Hepatocyte (in vitro differentiated cells): ENCODE measurements at places on chromosomes 4 and X. TPM values are rescaled to one million over a fixed set of nuclear protein-coding genes. Genes with fewer than 3 reads are reported as not detected.

DNA sequence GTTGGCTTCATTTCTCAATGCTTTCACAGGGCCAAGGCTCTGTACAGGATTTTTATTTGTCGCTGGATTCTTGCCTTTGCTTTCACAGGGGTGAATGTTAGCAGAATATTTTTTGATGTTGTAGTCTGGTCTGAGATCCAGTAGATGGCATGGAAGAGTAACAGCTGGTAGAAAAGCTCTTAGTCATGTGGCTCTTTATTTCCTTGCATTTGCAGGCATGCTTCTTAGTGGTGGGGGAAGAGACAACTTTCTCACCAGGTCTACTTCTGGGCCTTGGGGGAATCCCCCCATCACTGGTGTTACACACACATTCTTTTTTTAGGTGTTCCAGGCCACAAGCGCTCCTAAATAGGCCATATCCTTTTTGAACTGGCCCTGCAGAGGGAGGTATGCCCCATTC, 58.2 kb upstream of the DKK2 start:
- no peaks in the 10 kb centered on the region for H3K36me3 ChIP-seq
- H3K4me1 ChIP-seq, result no peaks in the 10 kb centered on the region
- no peak overlapping the region for H3K27ac ChIP-seq

DNA sequence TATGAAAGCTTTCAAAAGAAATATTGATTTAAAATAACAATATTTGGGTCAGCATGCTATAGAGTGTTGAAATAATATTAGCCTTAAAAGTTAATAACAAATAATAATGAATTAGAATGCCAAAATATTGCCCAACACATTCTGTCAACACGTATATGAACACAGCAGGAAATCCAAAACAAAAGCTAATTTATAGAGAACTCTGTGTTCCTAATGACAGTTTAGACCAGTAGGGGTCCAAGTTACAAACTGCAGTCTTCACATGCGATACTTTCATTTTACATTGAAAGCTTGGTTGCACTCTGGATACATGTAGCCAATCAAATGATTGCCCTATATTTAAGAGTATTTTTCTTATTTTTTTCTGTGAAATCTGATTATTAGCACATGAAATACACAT, 274.4 kb downstream of the DCTD start:
- H3K27ac ChIP-seq, result no peak overlapping the region
- DNase-seq, result no peak
- no peaks in the 10 kb centered on the region for H3K4me1 ChIP-seq
- no peaks in the 10 kb centered on the region for H3K36me3 ChIP-seq
- no peak overlapping the region for H3K4me3 ChIP-seq
- H3K27me3 ChIP-seq, result no peaks in the 10 kb centered on the region

GRCh38 chrX:121802881-121803412, 755.5 kb downstream of the GLUD2 start:
- H3K36me3 ChIP-seq, result no peaks in the 10 kb centered on the region
- no peaks in the 10 kb centered on the region for H3K4me1 ChIP-seq
- H3K27ac ChIP-seq, result no peak overlapping the region
- H3K27me3 ChIP-seq, result no peaks in the 10 kb centered on the region
- H3K4me3 ChIP-seq, result no peak overlapping the region
- DNase-seq, result no peak

- no peaks in the 10 kb centered on the region for H3K4me1 ChIP-seq
- no peak overlapping the region for H3K4me3 ChIP-seq
- no peak overlapping the region for H3K27ac ChIP-seq
- H3K36me3 ChIP-seq, result no peaks in the 10 kb centered on the region
These were observed 520.1 kb upstream of the GALNT7 start for GRCh38 chr4:172648471-172648870.

DNA sequence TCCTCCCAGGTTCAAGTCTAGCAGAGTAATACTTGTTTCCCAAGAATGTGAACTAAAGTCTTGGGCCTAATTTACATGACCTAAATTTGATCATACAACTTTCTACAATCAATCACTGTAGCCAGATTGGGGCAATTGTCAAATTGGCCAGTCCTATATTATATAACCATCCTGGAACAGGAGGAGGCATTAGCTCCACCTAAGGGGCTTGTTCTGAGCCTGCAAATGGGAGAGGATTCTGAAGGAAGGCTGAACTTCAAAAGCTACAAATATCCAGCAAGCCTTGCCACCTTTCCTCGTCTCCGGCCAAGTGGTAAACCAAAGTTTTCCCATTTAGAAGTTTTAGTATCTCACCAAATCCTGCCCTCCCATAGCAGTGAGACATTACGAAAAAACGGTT, 1289.6 kb upstream of the TENM3 start:
- no peak for DNase-seq
- H3K36me3 ChIP-seq, result no peaks in the 10 kb centered on the region
- H3K4me3 ChIP-seq, result no peak overlapping the region
- H3K4me1 ChIP-seq, result no peaks in the 10 kb centered on the region
- H3K27me3 ChIP-seq, result no peaks in the 10 kb centered on the region

GRCh38 chr4:40720916-40721315, 28.8 kb upstream of the NSUN7 start:
- no peaks in the 10 kb centered on the region for H3K36me3 ChIP-seq
- no peak overlapping the region for H3K27ac ChIP-seq
- H3K4me1 ChIP-seq, result peaks cover 3% of the 10 kb centered on the region

DNA sequence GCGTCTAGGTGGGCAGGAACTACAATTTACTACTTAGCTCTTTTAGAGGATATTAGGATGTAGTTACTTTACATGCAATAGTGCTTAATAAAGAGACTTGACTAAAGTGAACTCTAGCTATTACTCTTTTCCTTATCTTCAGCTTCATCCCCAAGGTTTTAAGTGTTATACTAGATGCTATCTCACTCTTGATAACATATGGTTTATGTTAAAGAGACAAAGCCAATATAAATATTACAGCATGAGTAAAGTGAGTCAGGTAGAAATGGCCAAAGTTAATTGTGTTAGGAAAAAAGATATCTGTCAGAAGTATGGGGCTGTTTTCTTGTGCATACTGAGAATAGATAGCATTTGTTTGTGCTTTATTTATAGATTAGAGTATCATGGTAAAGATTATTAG, 80.5 kb downstream of the STAG2 start:
- DNase-seq, result no peak
- H3K4me3 ChIP-seq, result no peak overlapping the region
- H3K27ac ChIP-seq, result no peak overlapping the region
- H3K27me3 ChIP-seq, result no peaks in the 10 kb centered on the region

GRCh38 chr4:48008021-48008596, 8.4 kb downstream of the CNGA1 start:
- DNase-seq, result no peak
- no peak overlapping the region for H3K4me3 ChIP-seq
- H3K27ac ChIP-seq, result no peak overlapping the region
- no peaks in the 10 kb centered on the region for H3K36me3 ChIP-seq

- H3K4me1 ChIP-seq, result no peaks in the 10 kb centered on the region
- no peaks in the 10 kb centered on the region for H3K36me3 ChIP-seq
- H3K4me3 ChIP-seq, result no peak overlapping the region
- no peaks in the 10 kb centered on the region for H3K27me3 ChIP-seq
- H3K27ac ChIP-seq, result no peak overlapping the region
These were observed 31.5 kb downstream of the RTL5 start for GRCh38 chrX:72100051-72100755.

DNA sequence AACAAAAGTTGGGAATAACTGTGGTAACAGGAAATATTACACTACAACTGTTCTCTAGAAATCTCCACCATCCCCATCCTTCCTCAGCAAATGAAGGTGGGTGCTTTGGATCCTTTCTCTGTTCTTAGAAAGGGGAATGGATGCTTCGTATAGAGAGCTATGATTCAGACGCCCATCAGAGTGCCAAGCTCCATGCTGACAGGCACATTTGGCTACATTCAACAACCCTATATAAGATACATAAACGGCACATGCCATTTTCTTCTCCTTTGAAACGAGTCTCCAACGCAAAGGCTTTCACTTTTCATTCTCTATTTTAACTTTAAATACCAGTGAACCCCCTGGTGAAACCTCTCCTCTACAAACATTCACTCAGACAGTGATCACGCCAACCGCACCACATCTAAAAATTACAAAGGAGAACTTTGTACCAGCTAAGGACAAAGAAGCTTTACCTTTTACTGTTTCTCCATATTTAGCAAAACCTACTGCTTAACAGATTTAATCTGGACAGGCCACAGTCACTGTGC, 172.5 kb downstream of the TSPAN5 start:
- no peak for DNase-seq
- no peaks in the 10 kb centered on the region for H3K36me3 ChIP-seq
- H3K4me1 ChIP-seq, result peaks cover 4% of the 10 kb centered on the region
- H3K4me3 ChIP-seq, result no peak overlapping the region
- no peak overlapping the region for H3K27ac ChIP-seq

DNA sequence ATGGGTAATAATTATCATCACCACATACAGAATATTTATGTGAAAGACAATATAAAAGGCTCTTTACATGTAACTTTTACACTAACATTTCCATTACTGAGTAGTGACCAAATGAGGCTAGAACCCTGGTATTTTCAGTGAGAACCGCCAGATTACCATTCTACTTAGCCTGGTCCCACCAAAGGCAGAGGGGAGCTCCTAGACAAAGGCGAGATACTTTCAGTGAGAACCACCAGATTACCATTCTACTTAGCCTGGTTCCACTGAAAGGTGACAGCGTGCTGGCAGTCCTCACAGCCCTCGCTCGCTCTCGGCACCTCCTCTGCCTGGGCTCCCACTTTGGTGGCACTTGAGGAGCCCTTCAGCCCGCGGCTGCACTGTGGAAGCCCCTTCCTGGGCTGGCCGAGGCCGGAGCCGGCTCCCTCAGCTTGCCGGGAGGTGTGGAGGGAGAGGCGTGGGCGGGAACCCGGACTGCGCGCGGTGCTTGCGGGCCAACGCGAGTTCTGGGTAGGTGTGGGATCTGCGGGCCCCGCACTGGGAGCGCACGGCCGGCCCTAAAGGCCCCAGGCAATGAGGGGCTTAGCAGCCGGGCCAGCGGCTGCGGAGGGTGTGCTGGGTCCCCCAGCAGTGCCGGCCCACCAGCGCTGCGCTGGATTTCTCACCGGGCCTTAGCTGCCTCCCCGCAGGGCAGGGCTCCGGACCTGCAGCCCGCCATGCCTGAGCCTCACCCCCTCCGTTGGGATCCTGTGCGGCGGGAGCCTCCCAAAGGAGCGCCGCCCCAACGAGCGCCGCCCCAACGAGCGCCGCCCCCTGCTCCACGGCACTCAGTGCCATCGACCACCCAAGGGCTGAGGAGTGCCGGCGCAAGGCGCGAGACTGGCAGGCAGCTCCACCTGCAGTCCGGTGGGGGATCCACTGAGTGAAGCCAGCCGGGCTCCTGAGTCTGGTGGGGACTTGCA, 1276.1 kb downstream of the PCDH7 start:
- peak overlapping the region; percentile 52 for H3K27ac ChIP-seq
- peak; percentile 56 for DNase-seq
- H3K4me3 ChIP-seq, result peak overlapping the region; percentile 27
- no peaks in the 10 kb centered on the region for H3K36me3 ChIP-seq

DNA sequence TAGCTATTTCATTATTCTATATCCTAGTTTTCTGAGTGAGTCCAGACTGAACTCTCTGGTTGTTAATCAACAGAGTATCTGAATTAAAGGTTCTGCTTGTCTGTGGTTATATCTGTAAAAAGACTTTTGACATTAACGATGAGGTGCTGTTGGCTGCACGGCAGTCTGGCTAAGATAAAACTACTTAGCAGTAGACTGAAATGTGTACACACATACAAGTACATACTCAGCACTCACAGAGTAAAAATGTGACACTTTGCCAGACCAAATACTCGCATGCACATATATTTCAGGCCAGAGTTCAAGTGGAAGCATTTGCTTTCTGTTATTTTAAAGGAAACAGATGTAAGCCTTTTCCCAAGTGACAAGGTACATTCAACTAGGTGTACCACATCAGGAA, 80.5 kb downstream of the PRDM5 start:
- no peak for DNase-seq
- peaks cover 13% of the 10 kb centered on the region for H3K4me1 ChIP-seq
- no peaks in the 10 kb centered on the region for H3K36me3 ChIP-seq
- no peak overlapping the region for H3K4me3 ChIP-seq
- no peaks in the 10 kb centered on the region for H3K27me3 ChIP-seq
- peak overlapping the region; percentile 31 for H3K27ac ChIP-seq

GRCh38 chr4:105369988-105370387, 103.9 kb downstream of the PPA2 start:
- H3K4me3 ChIP-seq, result no peak overlapping the region
- H3K4me1 ChIP-seq, result no peaks in the 10 kb centered on the region
- DNase-seq, result no peak
- H3K36me3 ChIP-seq, result no peaks in the 10 kb centered on the region
- no peak overlapping the region for H3K27ac ChIP-seq

DNA sequence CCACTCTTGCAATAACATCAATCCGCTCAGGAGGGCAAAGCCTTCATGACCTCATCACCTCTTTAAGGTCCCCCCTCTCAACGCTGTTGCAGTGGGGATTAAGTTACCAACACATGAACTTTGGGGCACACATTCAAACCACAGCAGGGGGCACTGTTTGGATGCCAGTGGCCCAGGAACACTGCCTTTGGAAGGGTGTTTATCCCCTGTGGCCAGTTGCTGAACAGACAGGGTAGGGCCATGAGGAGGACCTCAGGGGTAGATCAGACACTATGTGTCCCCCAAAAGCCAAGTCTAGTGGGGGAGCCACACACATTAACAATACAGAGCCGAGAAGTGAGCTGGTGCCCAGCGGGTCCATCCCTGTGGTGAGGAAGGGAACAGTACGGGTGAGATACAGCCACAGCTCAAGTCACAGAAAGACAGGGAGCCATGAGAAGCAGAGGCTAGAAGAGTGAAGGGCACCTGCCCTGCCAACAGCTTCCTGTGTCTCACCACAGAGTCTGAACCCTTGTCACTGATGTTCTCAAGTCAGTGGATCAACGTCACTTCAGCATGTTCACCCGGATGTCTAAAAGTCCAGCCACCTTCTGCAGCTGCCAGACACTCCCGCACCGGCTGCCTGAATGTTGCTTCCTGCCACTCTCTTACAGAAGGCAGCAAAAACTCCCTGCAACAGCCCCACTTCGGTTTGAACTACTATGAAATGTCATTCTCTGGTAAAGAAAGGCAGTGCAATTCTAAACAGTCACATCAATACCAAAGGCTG, 19.9 kb upstream of the MXD4 start:
- DNase-seq, result no peak
- H3K4me1 ChIP-seq, result no peaks in the 10 kb centered on the region
- H3K4me3 ChIP-seq, result no peak overlapping the region
- H3K27ac ChIP-seq, result no peak overlapping the region

GRCh38 chrX:96147681-96148080, 537.0 kb upstream of the DIAPH2 start:
- DNase-seq, result no peak
- no peak overlapping the region for H3K4me3 ChIP-seq
- no peaks in the 10 kb centered on the region for H3K4me1 ChIP-seq
- no peaks in the 10 kb centered on the region for H3K36me3 ChIP-seq
- no peak overlapping the region for H3K27ac ChIP-seq

DNA sequence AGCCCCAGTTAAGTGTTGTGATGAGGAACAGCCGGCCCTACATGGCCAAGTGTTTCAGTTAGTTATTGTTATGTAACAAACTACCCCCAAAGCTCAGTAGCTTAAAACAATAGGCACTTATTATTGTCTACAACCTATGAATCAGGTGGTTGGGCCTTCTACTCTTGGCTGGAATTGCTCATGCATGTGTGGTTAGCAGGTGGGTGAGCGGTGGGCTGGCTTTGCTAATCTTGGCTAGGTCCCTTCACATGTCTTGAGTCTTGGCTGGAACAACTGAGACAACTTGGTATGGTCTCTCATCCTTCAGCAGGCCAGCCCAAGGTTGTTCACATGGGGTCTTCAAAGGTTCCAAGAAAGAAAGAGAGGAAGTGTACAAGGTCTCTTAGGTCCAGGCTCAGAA, 54.5 kb upstream of the CHRNA9 start:
- no peak for DNase-seq
- H3K4me1 ChIP-seq, result no peaks in the 10 kb centered on the region
- H3K36me3 ChIP-seq, result no peaks in the 10 kb centered on the region
- no peaks in the 10 kb centered on the region for H3K27me3 ChIP-seq

Gene SLC9B1
- total RNA-seq, result not detected in 2 replicates

Gene FMR1NB
- total RNA-seq, result not detected in 2 replicates

Gene NLRP2B
- not detected in 2 replicates for total RNA-seq
